ENCODE measurements at places on chromosomes 5 and 9.

DNA sequence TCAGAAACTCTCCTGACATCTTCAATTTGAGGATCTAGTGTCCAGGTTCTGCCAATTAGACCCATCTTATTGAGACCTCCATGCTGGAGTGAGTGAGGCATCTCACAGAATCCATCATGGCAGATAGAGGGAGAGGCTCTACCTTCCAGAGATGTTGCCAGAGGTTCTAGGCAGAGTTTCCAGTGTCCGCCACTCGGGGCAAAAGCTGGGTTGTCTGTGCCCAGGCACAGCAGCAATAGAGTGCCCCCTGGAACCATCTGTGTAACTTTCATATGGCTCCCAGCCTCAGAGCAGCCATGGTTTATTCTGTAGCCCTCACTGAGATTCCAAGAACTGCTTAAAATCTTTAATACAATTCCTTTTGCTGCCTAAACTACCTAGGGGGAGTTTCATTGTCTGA, 16.6 kb upstream of the CCDC112 start:
- DNase-seq, result no peak

DNA sequence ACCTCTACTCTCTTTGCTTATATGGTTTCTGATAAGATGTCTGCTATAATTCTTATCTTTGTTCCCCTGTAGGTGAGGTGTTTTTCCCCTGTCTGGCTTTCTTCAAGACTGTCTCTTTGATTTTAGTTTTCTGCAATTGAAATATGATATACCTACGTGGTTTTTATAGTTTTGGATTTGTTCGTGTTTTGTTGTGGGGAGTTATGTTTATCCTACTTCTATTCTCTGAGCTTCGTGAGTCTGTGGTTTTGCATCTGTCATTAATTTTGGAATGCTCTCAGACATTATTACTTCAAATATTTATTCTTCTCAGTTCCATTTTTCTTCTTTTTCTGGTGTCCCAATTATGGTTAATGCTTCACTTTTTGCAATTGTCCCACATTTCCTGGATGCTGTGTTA, 521.3 kb downstream of the KCTD16 start:
- no peak for DNase-seq

- no peak for DNase-seq
Measured at GRCh38 chr9:82597241-82598203, 465.4 kb downstream of the RASEF start.

DNA sequence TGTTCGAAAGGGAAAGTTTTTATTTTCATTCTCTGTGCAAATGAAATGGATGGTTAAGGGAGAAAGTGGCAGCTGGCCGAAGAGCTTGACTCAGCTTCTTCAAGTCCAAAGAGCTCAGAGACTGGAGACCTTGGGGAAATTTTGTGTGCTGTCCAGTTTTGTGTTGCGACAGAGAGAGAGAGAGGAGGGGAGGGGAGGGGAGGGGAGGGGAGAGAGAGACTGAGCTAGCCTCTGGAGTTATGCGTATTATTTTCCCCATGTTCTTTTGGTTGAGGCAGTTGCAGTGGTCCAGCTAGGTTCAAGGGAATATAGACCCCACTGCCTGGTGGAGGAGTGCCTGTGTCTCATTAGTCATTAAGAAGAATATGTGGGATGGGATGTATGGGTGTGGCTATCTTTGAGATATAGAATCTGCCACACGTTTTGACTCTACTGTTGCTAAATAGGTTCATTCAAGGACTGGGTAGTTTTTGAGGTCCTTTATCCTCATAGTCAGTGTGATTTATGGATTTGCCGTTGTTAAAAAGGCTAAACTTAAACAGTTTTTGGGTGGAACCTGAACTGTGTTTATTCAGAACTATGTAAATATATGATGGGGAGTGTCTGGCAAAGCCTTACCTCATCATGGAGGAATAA, 69.7 kb downstream of the ARHGAP26 start:
- no peak for DNase-seq

- no peak for DNase-seq
Measured at GRCh38 chr5:1568201-1568979, 44.6 kb upstream of the LPCAT1 start.

- DNase-seq, result peak; percentile 57
Measured at GRCh38 chr9:127567035-127567729, 44.9 kb upstream of the STXBP1 start.

GRCh38 chr5:133199417-133200178, 147.8 kb downstream of the HSPA4 start:
- DNase-seq, result no peak

- peak; percentile 10 for DNase-seq
Measured at GRCh38 chr5:145848854-145849253, 13.7 kb upstream of the PRELID2 start.

DNA sequence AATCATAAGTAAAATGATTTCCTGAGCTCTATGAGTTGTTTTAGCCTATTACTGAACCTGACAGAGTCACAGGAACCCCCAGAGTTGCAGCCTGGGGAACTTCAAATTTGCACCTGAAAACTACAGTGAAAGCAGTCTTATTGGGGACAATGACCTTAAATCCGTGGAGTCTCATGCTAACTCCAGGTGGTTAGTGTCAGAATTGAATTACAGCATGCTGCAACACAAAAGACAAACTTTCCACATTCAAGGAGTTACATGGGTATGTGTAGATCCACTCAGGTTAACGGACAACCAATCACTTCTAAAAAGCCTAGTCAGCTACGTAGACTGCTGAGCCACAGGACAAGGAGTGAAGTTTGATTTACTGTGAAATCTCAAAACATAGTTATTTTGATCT, 49.7 kb downstream of the PLPP1 start:
- DNase-seq, result no peak

GRCh38 chr9:124352616-124353015, 62.6 kb downstream of the PSMB7 start:
- DNase-seq, result no peak
